ENCODE measurements at places on chromosomes 11 and 22. TPM values are rescaled to one million over a fixed set of nuclear protein-coding genes. Genes with fewer than 3 reads are reported as not detected.

The KRTAP5-9 gene
- not detected for total RNA-seq

The P2RY6 gene
- total RNA-seq, result 12.0 TPM

The TCF20 gene
- total RNA-seq, result 42.9 TPM

The PRODH gene
- 1.0 TPM for total RNA-seq

The CRYAB gene
- 323 TPM for total RNA-seq

The TSPAN18 gene
- total RNA-seq, result 34.8 TPM

The OR5D13 gene
- total RNA-seq, result not detected

The DBX1 gene
- total RNA-seq, result not detected

The RFPL3 gene
- total RNA-seq, result not detected

The CD6 gene
- total RNA-seq, result 2.2 TPM

The TRIM51 gene
- not detected for total RNA-seq

The CCDC88B gene
- 7.4 TPM for total RNA-seq

The ESAM gene
- total RNA-seq, result 182 TPM

The TM7SF2 gene
- total RNA-seq, result 7.2 TPM

The PANX2 gene
- 0.62 TPM for total RNA-seq

The PATE4 gene
- total RNA-seq, result not detected

The MTNR1B gene
- not detected for total RNA-seq

The MAJIN gene
- not detected for total RNA-seq

The BATF2 gene
- 3.6 TPM for total RNA-seq
